ENCODE measurements at places on chromosomes 12 and 14. TPM values are rescaled to one million over a fixed set of nuclear protein-coding genes. Genes with fewer than 3 reads are reported as not detected.

The GPRC5D gene
- 0.47 TPM for total RNA-seq

The PTPRB gene
- total RNA-seq: 28.6 TPM

The LRRC9 gene
- total RNA-seq: 0.08 TPM

The ETFBKMT gene
- total RNA-seq: 5.6 TPM

The MIPOL1 gene
- total RNA-seq: 30.8 TPM

The PDE3A gene
- total RNA-seq: 6.5 TPM
